ENCODE measurements at places on chromosomes 4 and X.

DNA sequence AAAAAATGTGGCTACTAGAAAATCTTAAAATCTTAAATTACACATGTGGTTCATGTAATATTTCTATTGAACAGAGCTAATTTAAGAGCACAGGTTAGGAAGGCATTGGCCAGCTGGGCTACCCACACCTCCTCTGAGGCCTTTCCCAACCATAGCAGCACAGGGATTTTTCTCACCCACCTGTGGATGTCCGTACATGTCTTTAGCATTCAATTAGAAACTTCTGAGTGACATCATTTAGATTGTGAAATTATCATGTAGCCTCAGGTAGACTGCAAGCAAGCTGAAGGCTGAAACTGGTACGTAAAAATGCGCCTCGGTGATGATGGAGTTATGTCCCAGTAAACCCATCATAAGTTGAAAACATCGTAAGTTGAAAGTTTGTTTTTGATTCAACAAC is 31.2 kb downstream of the SCARB2 start:
- no peak for DNase-seq

GRCh38 chr4:142150483-142150882 is 514.1 kb downstream of the IL15 start:
- DNase-seq: no peak

DNA sequence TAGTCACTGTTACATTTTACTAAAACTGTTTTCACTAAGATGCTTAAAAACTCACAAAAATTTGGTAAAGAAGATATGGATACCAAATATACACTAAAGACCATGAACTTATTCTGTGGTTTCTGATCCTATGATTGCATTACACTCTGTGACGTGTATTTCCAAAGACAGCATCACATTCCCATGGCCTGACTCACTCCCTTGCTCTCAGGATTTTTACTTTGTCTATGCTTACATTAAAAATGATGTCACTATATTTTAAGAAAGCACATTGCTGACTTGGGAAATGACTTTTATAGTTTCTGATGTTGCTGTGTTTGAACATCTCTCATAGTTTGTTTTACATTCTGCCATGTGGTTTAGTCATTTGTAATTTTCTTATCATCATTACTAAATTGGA is 327.9 kb upstream of the MAGEB18 start:
- DNase-seq: no peak

- DNase-seq: no peak
Observed at GRCh38 chr4:28523681-28524190, 1663.1 kb downstream of the STIM2 start.

DNA sequence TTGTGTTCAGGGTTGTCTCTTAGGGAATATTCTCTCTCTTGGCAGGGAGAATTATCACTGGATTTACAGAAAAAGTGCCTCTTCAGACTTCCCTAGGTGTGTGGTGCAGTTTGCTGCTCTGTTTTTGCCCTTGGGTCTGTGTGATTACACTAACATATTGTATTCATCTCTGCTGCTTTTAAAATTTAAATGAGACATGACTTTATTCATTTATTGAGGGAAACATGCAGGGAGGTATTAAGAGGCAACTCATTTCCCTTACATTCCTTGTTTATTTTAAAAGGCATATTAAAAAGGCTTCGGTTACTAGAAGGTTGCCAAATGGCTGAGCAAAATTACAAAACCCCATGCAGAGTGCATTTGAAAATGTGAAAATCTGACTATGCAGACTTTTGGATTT is 135.1 kb upstream of the GEMIN8 start:
- no peak for DNase-seq

DNA sequence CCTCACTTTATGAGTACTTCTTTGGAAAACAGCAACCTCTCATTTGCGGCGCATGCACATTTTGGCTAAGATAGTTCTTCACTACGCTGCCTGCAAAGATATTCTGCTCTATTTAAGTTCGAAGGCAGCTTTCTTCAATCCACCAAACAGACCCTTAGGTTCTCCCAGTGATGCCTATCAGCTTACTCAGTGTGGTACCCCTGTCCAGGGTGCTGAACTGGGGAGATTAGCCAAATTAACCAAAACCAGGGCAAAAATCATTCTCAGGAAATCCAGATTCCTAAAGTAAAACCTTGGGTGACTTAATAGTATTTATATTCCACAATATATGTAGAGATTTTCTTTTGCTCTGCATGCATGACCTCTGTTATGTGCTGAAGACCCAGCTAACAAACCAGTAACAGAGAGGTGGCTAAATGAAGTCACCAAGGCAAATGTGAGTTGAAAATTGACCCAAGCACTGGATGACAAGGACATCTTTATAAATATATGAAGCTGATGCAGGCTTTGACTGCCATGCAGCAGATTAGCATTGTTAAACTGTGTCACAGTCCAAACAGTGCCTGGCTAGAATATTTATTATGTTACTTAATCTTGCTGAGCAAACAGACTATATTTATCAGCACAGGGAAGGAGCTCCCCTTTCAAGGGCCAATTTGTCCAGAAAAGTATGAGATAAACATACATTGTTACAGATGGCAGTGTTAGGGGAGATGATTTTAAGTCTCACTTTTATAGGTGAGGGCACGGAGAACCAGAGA is 418.2 kb downstream of the STIM2 start:
- peak; percentile 83 for DNase-seq

DNA sequence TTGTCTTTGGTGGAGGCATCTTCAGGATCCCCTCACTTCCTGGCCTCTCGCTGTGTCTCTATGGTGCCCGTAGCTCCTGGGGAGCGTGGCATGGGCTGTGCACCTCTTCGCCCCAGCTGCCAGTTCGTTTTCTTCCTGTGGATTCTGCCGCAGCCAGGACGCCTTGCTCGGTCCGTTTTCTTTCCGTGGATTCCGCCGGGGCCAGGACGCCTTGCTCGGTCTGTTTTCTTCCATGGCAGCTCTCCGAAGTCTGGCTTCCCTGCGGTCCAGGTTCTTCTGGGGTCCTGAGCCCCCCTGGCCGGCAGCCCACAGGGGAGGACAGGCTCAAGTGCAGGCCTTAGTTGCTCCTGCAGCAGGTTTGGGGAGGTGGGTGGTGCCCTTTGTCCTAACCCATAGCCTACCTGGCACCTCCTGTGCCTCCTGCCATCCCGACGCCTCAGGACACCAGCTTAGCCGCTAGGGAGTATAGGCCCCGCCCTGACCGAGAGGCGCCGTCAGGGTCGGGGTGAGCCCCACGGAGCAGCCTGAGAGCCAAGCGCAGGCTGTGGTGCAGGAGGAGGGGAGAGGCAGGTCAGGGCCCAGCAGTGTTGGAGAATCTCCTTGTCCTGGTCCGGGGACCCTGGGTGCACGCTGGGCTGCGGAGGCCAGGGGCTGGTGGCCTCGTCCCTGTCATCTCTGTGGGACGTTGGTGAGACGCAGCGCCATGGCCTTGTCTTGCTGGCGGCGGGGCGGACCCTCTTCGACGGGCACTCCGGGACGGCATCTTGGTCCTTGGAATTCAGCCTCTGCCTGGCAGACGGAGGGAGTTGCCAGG is 27.1 kb downstream of the UVSSA start:
- DNase-seq: no peak

DNA sequence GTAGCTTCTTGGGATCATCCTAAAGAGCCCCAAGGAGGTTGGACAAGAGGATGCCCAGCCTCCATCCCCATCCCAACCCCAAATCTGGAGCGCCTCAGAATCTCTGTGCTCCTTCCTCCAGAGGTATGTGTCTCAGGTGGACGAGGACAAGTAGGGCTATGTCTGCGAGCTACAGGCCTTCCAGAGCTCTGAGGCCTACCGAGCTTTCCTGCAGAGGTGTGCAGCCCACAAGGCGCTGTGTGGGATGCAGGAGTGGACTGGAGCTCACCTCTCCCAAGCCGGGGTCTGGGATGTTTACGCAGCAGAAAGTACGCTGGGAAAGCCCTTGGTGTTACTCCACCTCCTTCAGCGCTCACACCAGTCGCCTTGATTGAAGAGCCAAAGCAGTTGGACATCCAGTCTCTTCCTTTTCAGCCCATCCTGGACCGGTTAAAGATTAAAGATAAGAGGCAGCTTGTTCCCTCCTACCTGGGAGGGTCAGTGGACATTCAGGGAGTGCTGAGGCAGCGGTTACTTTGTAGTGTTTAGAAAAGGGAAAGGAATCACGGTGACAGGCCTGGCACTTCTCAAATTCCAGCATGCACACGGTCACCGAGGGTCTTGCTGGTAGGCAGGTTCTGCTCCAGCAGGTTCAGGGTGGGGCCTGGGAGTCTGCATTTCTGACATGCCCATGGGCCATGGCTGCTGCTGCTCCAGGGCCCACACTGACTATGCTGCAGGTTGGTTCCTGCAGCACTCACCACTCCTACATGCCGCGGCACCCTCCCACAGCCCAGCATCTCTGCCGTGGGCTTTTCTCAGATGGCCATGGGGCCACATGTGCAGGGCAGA is 29.5 kb upstream of the JAKMIP1 start:
- DNase-seq: no peak

- DNase-seq: no peak
Observed at GRCh38 chrX:46330513-46330912, 214.7 kb downstream of the ZNF674 start.

DNA sequence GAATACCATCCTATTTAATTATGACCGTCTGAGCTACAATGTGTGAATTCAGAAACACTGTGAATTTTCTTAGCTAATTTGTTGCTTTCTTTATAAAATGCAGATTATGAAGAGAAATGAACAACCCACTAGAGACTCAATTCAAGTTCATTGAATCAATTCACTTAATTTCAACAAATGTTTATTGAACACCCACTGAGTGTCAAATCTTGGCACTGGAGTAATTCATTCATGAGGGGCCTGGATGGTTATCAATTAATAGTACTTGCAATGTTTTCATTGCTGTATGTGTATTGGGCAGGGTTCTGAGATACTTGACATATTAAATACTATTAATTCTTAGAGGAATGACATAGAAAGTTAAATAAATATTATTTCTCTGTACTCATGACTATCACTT is 789.4 kb downstream of the STPG2 start:
- no peak for DNase-seq

Measured in nephron progenitor cell (in vitro differentiated cells).